NCI-H2107 (cell line): ENCODE measurements at places on chromosomes 5 and 9.

DNA sequence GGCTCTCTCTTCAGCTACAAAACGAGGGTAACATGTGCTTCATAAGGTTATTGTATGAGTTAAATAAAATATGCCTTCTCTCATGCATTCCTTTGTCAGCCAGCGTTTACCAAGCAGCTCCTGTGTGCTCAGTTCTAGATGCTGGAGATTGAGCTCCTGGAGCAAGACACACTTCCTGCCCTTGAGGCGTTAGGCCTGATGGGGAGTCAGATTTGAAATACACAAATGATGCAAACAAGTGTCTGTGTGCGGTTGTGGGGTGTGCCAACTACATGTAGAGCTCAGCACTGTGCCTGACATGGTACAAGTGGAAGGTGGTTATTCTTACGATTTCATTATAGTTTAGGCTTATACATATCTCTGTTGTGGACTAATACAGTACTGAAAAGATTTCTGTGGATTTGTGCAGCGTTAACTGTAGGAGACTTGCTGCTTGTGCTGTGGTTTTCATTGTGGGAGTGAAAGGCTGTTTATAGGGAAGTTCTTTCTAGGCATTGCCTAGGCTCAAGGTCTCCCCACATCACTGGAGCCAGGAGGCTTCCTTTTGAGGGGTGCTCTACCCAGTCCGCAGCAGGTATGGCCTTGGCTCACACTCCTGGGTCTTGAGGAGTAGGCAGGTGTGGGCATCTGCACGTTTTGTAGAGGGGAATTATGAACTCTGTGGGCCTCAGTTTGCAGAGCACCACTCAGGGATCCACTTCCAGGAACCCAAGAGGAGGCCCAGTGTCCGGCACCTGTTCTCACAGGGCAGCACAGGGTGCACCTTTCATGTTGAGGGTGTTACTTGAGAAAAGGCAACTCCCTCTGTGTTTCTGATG, 39.8 kb upstream of the ANGPTL2 start:
- DNase-seq: no peak

DNA sequence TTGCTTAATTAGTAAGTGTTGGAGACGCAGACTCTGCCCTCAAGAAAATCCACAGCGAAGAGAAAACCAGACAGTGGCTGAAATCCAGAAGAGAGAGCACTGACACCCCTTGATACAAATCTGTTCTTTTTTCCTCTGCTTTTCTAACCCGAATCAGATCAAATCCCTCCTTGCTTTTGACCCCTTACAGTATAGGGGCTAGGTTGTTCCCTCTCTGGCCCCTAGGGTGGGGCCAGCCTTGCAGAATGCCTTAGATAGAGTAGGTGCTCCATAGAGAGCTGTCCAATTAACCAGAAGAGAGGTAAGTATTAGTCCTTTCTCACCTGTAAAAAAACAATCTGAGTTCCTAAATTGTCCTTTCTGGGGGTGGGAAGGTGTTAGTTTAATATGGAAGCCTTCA, 10.1 kb downstream of the C1QTNF2 start:
- no peak for DNase-seq

DNA sequence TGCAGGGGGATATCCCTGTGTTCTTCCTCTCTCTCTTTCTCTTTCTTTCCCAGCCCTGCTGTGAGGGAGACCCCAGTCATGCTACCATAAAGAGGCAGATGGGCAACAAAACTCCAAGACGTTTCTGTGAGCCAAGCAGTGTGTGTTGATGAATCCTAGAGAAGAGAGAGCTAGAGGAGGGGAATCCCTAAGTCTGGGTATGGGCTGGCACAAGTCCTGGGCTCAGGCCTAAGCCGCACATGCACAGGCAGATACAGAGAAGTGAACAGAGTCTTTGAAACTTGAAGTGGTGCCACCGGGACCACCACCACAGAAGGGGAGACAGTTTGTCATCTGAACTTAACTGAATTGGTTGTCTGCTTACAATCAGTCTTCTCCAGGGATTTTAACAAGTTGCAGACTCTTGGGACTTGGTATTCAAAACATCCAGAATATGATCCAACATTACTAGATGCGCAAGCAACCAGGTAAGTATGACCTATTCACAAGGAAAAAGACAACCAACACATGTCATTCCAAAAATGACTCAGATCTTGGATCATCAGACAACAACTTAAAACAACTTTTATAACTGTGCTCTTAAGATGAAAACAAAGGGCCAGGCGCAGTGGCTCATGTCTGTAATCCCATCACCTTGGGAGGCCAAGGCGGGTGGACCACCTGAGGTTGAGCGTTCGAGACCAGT, 10.4 kb upstream of the FAM120A start:
- DNase-seq: no peak

GRCh38 chr9:126490871-126491567, 122.7 kb upstream of the LMX1B start:
- peak; percentile 75 for DNase-seq

GRCh38 chr9:16787724-16788123, 82.7 kb downstream of the BNC2 start:
- no peak for DNase-seq

GRCh38 chr5:14213253-14213652, 70.1 kb downstream of the TRIO start:
- no peak for DNase-seq
